ENCODE measurements at places on chromosomes 2 and 18.

GRCh38 chr18:62138461-62139235, 48.2 kb downstream of the PIGN start:
- DNase-seq = no peak

DNA sequence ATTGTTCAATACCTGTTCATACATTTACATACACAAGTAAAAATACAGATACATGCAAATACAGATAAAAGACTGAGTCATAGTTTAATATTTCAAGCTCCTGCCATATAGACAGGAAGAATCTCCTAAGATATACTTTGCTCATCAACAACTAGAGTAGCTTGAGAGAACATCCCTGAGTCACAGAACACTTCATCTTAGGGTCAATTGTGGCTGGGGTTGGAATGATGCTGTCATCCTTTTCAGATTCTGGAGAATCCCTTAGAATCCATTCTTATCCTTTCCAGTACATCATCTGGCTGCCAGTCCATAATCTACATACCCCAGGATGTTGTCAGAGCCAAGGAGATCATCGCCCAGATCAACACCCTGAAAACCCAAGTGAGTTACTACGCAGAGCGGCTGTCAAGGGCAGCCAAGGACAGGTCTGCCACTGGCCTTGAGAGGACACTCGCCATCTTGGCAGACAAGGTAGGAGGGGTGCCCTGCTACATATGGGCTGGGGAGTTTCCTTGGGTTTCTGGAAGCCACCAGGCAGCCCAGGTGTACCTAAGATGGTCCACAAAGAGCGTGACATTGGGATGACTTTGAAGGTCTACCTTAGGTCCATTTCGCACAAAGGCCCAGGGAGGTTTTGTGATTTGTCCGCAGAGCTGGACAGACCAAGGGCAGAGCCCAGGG, 55.7 kb downstream of the COA5 start:
- DNase-seq = no peak

DNA sequence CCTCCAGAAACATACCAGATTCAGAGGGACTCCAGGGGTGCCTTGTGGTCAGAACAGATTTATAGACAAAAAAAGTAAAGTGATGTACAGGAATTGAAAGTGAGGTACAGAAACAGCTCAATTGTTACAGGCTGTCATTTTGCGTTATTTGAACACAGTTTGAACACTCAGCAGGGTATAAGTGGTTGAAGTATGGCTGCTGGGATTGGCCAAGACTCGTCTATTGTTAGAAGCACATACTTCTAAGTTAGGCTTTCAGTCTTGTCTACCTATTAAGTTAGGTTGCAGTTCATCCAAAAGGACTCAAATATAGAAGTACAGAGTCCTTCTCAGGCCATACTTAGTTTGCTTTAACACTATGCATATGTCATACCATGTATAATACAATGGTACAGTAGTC, 21.0 kb upstream of the GRB14 start:
- no peak for DNase-seq

GRCh38 chr2:70173520-70173919, 17.3 kb downstream of the C2orf42 start:
- DNase-seq = no peak

GRCh38 chr2:16396171-16396570, 269.5 kb downstream of the CYRIA start:
- no peak for DNase-seq

GRCh38 chr18:43009674-43010073, 105.8 kb downstream of the RIT2 start:
- no peak for DNase-seq

DNA sequence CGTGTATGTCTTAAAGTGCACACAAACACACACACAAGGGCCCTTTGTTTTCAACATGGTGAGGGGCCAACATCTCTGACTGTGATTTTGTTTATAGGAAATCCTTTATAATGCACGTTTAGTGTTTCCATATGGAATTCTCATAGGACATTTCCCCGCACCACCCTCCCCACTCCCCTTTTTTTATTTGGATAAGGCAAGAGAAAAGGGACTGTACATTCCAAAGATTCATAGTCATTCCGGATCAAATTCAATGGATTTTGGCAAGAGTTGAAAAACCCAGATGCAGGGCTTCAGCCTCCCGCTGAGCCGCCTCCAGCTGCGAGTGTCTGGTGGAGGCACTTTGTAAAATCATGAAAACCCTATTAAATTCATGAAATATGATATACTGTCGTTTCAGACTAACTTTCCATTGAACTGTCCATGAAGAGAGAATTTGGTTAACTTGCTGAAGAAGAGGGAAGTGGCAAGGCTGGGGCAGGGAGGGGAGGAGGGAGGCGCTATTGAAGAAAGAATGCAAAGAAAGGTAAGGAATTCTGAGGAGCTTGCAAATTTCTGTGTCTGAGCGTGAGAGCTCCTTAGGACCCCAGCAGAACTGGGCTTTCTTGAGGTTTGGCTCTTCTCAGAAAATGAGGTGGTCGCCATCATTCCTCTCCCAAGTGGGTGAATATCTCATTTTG, 25.8 kb upstream of the SLC14A2 start:
- no peak for DNase-seq

DNA sequence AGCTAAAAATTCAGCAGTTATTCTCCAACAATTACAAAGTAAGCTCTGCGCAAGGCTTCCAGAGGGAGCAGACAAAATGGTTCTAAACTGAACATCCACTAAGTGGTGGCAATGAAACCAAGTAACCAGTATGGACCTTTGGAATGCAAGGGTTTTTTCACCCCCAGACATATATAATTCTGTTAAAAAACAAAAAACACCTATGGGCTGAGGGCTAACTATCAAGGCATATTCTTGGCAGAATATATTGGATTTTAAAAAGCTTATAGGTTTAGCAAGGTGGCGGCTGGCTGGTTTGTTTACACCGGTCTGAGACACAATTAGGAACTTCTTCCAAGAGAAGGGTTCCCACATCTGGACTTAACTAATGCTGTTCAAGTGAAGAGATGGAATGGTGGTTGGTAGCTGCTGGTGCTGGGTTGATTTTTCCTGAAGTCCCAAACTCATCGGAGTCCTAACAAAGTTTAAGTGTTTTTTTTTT, 2.8 kb downstream of the ZFP36L2 start:
- no peak for DNase-seq

- no peak for DNase-seq
Observed at GRCh38 chr2:4502230-4502843, 799.0 kb downstream of the DCDC2C start.

- no peak for DNase-seq
Observed at GRCh38 chr2:65212619-65213018, 15.0 kb upstream of the ACTR2 start.

- DNase-seq = peak; percentile 50
Observed at GRCh38 chr18:54388203-54389142, 30.8 kb downstream of the C18orf54 start.

DNA sequence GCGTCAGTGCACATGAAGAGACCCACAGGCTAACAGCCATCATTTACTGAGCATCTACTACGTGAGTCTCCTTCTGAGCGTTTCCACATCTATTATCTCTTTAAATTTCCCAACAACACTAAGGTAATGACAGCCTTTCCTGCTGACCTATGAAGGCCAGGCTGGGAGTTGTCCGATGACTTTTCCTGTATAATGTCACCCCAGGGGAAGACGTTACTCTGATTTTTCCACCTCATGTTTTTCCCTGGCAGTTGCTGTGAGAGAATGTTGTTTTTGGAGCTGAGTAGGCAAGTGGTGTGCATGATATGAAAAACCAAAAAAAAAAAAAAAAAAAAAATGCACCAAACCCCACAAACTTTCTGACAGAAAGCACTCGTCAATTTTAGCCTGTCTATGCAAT, 207.6 kb downstream of the SLC8A1 start:
- no peak for DNase-seq

GRCh38 chr2:137992039-137992646, 27.9 kb downstream of the HNMT start:
- DNase-seq = no peak
